Posterior vena cava (tissue), 2 donors: ENCODE measurements at places on chromosomes 16 and 17. TPM values are rescaled to one million over a fixed set of nuclear protein-coding genes. Genes with fewer than 3 reads are reported as not detected.

The CRHR1 gene
- not detected for total RNA-seq

The NPW gene
- not detected for total RNA-seq

The RND2 gene
- total RNA-seq: 1.9 TPM

The ITGAD gene
- total RNA-seq: not detected

The KCTD2 gene
- total RNA-seq: 23.0 TPM

The SLC16A13 gene
- total RNA-seq: 1.6 TPM

The ATAD5 gene
- 1.4 TPM for total RNA-seq

The TEDC2 gene
- 0.86 TPM for total RNA-seq

The CTRB2 gene
- total RNA-seq: 0.79 TPM

The TRPV2 gene
- total RNA-seq: 35.7 TPM

The ASB16 gene
- 0.19 TPM for total RNA-seq

The SLFN14 gene
- total RNA-seq: not detected

The KRTAP4-9 gene
- not detected for total RNA-seq

The GLTPD2 gene
- total RNA-seq: not detected

The ECI1 gene
- 30.2 TPM for total RNA-seq

The GEMIN4 gene
- total RNA-seq: 13.2 TPM

The DYNLRB2 gene
- total RNA-seq: not detected
